NCI-H460 (cell line): ENCODE measurements at places on chromosomes 1 and 21. TPM values are rescaled to one million over a fixed set of nuclear protein-coding genes. Genes with fewer than 3 reads are reported as not detected.

The AIRE gene
- not detected in 2 replicates for total RNA-seq

The SPRR2E gene
- not detected in 2 replicates for total RNA-seq

DNA sequence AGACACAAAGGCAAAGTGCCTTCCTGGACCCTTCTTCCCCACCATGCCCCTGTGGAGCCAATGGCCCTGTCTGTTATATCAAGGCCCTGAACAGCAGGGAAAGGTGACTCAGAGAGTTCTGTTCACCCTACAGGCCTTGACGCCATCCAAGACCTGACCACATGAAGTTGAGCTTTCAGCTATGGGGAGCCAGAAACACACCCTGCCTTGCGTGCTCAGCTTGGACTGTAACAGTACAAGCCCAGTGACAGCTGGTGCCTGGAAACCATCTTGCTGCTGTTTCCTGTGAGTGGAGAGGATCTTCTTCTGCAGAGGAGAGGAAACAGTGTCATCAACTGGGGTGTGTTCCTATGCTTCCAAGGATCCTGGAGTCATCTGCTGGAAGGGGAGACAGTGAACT is 165.0 kb upstream of the IRF2BP2 start:
- DNase-seq, result no peak

DNA sequence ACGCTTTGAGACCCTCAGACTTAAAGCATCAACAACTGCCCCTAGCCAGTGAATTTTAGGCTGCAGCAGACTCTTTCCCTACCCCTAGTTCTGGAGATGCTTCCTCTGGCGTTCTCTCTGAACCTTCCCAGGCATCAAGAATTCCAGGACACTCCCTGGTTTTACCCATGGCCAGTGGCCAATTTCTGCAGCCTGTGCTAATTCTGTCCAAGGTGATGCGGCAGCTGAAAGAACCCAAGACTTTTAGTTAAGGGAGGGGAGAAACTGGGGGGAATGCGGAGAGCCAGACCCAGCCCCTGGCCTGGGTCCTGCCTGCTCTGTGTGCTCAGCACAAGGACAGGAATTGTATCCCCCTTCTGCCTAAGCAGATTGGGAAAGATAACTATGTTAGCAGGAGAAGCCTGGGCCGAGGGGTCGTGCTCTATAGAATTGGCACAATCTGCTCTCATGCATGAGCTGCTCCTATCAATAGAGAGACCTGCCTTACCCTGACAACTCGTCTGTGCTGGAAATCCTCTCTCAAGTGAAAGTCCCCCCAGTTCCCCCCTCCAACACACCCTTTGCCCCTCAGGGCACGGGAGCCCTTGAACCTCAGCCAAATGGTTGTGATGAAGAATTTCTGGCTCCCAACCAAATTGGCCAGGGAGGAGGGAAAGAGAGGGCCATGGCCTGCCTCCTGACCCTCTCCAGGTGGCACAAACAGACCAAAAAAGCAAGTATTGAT is 5.4 kb upstream of the GJA8 start:
- no peak for DNase-seq

DNA sequence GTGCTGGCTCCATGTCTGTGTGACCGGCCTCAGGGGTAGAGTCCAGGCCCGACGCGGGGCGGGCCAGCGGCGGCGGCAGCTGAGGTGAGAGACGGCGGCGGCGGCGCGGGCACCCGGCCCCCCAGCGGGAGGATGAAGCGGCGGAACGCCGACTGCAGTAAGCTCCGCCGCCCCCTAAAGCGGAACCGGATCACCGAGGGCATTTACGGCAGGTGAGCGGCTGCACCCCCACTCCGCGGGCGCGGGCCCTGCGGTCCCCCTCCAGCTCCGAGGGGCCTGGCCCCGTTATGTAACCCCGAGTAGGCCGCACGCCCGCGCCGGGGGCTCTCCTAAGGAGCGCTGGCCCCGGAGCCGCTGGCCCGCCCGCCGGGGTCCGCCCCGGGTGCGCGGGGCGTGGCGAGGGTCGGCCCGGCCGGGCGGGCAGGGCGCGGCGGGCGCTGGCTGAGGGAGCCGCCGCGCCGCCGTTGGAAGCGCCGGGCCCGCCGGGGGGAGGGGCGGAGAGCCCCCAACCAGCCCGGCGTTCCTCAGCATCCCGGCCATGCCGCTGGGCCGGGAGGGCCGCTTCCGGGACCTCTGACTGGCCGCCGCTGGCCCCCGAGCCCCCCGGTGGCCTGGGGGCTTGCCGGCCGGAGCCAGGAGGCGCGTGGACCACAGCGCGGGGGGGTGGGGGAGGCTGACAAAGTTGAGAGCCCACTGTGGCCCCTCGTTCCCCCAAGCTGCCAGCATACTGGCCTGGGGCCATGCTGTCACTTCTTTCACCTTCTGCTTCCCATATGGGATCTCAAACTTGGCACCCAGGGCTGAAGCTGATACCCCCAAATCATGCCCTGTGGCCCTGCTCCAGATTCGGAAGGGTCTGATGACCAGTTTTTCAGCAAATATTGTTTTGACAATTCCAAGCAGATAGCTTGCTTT is 527 bp downstream of the MACO1 start:
- no peak for DNase-seq

The IGSF3 gene
- 1.7 and 1.8 TPM in 2 replicates for total RNA-seq

DNA sequence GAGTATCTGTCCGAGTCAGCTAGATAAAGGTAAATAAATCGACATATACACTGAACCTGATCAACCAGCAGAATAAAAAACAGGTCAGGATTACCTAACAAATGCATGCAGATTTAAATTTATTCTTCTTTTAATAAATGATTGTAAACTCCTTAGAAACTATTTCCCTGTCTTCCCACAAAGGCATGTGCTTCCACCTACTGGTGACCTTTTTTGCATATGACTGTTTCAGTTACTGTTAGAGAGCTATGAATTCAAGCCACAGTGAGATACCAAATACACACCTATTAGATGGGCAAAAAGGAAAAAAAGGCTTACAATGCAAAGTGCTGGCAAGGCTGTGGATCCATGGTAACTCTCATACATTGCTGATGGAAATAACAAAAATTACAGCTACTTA is 957.4 kb upstream of the NCAM2 start:
- DNase-seq, result no peak

- no peak for DNase-seq
Measured at GRCh38 chr1:115262886-115263285, 75.2 kb downstream of the NGF start.

The S100A2 gene
- 4.0 and 5.6 TPM in 2 replicates for total RNA-seq

The FPGT gene
- 11.9 and 15.9 TPM in 2 replicates for total RNA-seq

GRCh38 chr1:181250038-181250437 is 161.5 kb downstream of the IER5 start:
- DNase-seq, result no peak

- no peak for DNase-seq
Measured at GRCh38 chr1:154495496-154496273, 6.3 kb upstream of the TDRD10 start.

DNA sequence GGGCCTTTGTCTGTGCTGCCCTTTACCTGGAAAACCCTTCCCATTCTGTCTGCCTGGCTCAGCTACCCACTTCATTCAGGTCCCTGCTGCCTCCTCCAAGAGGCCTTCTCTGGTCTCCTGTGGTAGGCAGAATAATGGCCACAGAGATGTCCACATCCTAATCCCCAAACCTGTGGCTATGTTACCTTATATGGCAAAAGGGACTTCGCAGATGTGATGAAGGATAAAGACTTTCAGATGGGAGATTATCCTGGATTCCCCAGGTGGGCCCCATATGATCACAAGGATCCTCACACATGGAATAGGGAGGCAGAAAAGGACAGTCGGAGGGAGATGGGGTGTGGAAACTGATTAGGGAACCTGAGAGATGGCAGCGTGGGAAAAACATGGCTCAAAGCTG is 14.2 kb upstream of the RUNX3 start:
- DNase-seq, result no peak

The OPRD1 gene
- not detected in 2 replicates for total RNA-seq

The ADAM30 gene
- not detected in 2 replicates for total RNA-seq

- no peak for DNase-seq
Measured at GRCh38 chr1:228350831-228351781, 55.5 kb downstream of the TRIM11 start.

GRCh38 chr1:97084546-97084945 is 363.0 kb downstream of the PTBP2 start:
- DNase-seq, result no peak

- DNase-seq, result no peak
Measured at GRCh38 chr1:1942753-1943656, 23.9 kb upstream of the TMEM52 start.

DNA sequence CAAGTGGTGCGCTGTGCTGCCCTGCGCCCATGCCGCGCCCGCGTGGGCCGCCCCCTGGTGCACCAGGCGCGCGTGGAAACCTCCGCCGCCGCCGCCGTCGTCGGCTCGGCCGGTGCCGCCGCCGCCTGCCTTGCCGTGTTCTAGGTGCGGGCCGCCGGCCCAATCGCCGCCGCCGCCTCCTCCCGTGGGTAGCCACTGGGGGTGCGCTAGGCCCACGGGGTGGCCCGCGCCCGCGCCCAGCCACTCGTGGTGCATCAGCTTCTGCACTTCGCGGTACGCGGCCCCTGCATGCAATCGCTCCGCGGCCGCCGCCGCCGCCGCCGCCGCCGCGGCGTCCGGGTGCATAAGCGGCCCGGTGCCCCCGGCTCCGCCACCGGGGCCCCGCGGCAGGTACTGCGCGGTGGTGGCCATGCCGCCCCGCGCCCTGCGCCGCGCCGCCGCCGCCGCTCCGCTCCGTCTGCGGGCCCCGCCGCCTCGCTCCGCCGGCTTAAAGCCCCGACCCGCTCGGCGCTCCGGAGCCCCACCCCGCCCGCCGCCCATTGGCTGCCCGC is at the start of gene POU3F1:
TSS of gene POU3F1 (minus strand) at position 461 of the 551 bp plus-strand sequence. CDS start at position 411, 50 bp downstream.
- no peak for DNase-seq

DNA sequence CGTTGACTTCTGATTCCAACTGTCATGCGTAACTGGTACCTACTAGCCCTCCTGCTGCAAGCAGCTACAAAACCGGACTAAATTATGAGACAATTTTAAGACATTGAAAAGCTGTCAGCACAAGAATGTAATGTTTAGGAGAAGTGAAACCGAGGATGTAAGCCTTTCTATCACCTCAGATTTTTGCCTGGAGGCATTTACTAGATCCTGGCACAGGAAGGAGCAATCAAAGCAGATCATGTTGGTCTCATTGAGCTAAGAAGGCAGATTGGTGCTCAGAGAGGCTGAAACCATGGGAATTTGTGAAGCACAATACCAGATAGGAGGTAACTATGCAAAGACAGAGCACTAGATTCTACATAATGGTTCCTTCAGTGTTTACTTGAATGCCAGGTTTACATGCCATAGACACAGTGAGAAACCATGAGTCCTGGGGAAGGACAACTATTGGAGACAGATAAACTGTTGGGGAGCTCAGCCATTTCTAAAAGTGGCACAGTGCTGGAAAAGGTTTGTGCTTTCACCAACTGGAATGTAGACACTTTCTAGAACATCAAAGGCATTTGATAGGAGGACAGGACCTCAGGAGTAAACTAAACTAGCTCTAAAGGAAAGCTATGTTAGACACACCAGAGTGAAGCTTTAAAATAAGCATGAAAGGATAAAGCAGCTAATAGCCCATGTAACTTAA is 179.4 kb downstream of the LYPLAL1 start:
- no peak for DNase-seq

GRCh38 chr1:118688891-118689290 is 299.3 kb downstream of the TBX15 start:
- no peak for DNase-seq

The S100A8 gene
- total RNA-seq, result not detected in 2 replicates

- DNase-seq, result no peak
Measured at GRCh38 chr1:10662824-10663677, 133.4 kb downstream of the CASZ1 start.

The P3H1 gene
- 44.9 and 51.0 TPM in 2 replicates for total RNA-seq
